Right atrium auricular region (tissue), 2 donors: ENCODE measurements at places on chromosomes 13 and 19. TPM values are rescaled to one million over a fixed set of nuclear protein-coding genes. Genes with fewer than 3 reads are reported as not detected.

ZNF845 gene
- total RNA-seq, result 3.3 TPM

ZNF525 gene
- 3.3 TPM for total RNA-seq

LGALS14 gene
- total RNA-seq, result not detected

ZNF331 gene
- 26.7 TPM for total RNA-seq

IZUMO2 gene
- total RNA-seq, result not detected

CGB8 gene
- total RNA-seq, result not detected

RASAL3 gene
- total RNA-seq, result 1.7 TPM

WTIP gene
- total RNA-seq, result 8.3 TPM

SLC10A2 gene
- total RNA-seq, result not detected

DNA sequence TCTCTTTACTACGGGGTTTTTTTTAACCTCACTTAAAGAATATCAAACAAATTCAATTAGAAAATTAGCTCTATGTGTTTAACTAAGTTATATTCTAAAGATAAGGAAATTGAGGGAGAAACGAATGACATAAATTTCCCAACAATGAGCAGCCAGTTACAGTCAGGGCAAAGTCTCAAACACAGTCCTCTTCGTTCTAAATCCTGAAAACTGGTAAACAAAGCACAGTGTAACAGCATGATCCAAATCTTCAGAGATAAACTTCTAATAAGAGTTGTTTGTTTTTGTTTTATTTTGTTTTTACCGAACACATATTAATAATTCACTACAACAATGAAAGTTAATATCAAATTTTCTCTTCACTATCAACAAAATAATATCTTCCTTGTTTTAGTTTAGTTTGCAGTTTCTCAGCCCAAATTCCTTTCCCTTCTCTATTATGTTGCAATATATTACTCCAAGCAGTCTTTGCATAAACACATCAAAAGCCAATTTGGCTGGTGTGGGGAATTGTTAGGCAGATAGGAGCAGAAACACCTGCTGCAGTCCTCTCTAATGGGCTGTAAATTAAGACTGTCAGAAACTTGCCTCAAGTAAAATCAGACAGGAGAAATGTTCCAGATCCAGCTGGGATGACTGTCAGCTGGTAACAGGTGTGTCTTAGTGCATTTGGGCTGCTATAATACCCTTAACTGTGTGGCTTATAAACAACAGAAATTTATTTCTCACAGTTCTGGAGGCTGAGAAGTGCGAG lies 106.5 kb upstream of the SGCG start:
- no peaks in the 10 kb centered on the region for H3K27me3 ChIP-seq
- H3K36me3 ChIP-seq, result no peaks in the 10 kb centered on the region
- no peak for DNase-seq
- H3K4me3 ChIP-seq, result no peak overlapping the region
- peak overlapping the region; percentile 6 for H3K27ac ChIP-seq

DNA sequence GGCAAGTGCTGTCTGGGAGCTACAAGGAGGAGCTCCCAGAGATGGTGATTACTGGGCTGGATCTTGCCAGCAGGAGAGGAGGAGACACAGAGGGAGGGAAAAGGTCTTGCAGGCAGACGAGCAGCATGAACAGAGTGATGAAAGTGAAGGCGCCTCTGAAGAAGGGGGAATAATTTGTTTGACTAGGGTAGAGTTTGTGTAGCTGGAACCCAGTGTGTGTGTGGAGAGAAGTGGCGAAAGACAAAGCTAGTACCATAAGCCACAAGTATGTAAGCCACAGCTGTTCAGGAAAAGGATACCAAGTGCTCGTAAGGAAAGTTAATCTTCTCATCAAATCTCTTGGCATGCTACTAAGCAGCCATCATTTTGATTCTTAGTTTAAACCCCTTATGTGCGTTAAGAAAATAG lies 5.4 kb downstream of the FLT1 start:
- H3K36me3 ChIP-seq, result no peaks in the 10 kb centered on the region
- no peak overlapping the region for H3K27ac ChIP-seq
- no peak for DNase-seq
- no peak overlapping the region for H3K4me3 ChIP-seq

GRCh38 chr19:37725181-37725580 lies 5.6 kb upstream of the ZNF607 start:
- H3K4me3 ChIP-seq, result no peak overlapping the region
- no peak for DNase-seq
- H3K27me3 ChIP-seq, result no peaks in the 10 kb centered on the region
- no peaks in the 10 kb centered on the region for H3K36me3 ChIP-seq
- H3K27ac ChIP-seq, result no peak overlapping the region

GRCh38 chr13:25864936-25865335 lies 186.9 kb downstream of the SHISA2 start:
- H3K4me1 ChIP-seq, result no peaks in the 10 kb centered on the region
- H3K36me3 ChIP-seq, result no peaks in the 10 kb centered on the region
- no peaks in the 10 kb centered on the region for H3K27me3 ChIP-seq
- H3K27ac ChIP-seq, result no peak overlapping the region
- no peak overlapping the region for H3K4me3 ChIP-seq

DNA sequence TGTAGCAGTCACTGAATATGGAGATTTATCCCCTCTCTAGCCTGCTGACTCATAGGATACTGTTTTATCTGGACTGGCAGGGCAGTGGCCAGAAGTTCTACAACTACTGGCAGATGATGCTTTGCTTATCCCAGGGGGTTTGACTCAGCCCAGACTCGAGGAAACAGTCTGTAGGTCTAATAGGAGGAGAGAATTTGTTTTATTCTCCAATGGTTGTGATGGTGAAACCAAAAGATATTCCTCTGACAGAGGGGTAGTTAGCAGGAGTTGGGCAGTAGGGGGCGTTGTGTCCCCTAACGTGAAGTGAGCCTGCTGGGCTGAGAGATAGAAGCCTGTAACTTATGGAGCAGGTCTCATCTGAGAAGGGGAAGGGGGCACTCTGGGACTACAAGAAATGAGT lies 74.9 kb downstream of the WTIP start:
- no peak overlapping the region for H3K27ac ChIP-seq
- peaks cover 17% of the 10 kb centered on the region for H3K4me1 ChIP-seq
- H3K4me3 ChIP-seq, result no peak overlapping the region
- H3K36me3 ChIP-seq, result no peaks in the 10 kb centered on the region
- DNase-seq, result no peak

DNA sequence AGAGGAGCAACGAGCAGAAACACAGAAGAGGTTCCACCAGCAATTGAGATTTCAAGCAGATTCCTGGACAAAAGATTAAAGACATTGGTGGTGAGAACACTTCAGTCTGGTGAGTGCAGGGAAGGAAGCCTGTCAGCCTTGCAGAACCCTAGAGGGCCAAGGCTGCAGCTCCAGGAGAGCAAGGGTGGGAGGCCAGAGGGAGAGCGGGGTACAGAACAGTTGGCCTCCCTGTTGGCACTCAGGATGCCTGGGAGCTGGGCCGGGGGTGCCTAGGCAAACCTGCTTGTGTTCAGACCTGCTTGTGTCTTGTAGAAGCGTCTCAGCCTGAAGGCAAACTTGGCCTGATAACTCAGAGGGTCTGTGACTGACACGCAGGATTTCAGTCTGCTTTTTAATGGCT lies 5.1 kb upstream of the LIN7B start:
- H3K4me3 ChIP-seq, result no peak overlapping the region
- H3K27me3 ChIP-seq, result no peaks in the 10 kb centered on the region
- H3K36me3 ChIP-seq, result peaks cover 49% of the 10 kb centered on the region
- no peak for DNase-seq
- H3K27ac ChIP-seq, result no peak overlapping the region

GRCh38 chr19:4374498-4375163 lies 25.7 kb downstream of the SH3GL1 start:
- H3K4me3 ChIP-seq, result no peak overlapping the region
- DNase-seq, result peak; percentile 93
- H3K27ac ChIP-seq, result peak overlapping the region; percentile 95
- no peaks in the 10 kb centered on the region for H3K27me3 ChIP-seq

DNA sequence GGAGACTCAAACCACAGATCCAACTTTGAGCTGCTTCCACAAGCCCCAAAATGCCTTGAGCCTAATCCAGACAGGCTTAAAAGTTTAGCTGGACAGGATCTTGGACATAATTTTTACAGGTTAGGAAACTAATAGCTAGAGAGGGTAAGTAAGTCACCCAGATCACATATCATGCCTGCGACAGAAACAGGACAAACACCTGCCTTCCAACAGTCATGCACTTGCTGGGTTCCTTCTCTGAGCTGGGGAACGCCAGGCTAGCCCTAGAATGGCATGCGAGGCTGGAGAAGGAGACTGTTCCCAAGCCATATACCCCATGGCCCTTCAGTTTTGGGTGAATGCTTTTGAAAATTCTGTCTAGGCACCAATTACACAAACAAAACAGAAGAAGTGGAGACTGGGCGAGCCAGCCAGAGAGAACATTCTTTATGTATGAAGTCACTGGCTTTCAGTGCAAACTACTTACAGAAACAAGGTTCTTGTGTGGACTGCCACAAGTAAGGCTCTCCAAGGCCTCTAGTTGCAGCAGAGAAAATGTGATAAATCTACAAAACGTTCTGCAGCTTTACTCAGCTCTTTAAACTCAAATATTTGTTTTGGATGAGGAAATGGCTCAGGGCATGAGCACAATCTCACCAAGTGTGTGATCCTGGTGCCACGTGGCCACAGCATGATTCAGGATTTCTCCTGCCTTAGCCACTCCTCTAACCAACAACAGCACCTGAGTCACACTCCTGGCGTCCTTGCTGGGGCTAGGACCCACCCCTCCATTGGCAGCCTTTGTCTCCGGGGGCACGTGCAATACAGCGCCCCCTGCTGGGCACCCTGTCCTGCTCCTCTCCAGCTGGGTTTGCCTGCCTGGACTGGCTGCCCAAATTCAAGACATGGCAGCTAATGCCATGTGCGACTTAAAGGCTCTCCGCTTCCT lies 73.4 kb upstream of the UBL3 start:
- H3K4me3 ChIP-seq, result no peak overlapping the region
- no peaks in the 10 kb centered on the region for H3K27me3 ChIP-seq
- DNase-seq, result peak; percentile 89
- no peaks in the 10 kb centered on the region for H3K36me3 ChIP-seq
- no peaks in the 10 kb centered on the region for H3K4me1 ChIP-seq

- DNase-seq, result no peak
- no peaks in the 10 kb centered on the region for H3K36me3 ChIP-seq
- H3K4me3 ChIP-seq, result no peak overlapping the region
- H3K27me3 ChIP-seq, result no peaks in the 10 kb centered on the region
Measured at GRCh38 chr13:110949628-110950027, 34.8 kb upstream of the ANKRD10 start.

DNA sequence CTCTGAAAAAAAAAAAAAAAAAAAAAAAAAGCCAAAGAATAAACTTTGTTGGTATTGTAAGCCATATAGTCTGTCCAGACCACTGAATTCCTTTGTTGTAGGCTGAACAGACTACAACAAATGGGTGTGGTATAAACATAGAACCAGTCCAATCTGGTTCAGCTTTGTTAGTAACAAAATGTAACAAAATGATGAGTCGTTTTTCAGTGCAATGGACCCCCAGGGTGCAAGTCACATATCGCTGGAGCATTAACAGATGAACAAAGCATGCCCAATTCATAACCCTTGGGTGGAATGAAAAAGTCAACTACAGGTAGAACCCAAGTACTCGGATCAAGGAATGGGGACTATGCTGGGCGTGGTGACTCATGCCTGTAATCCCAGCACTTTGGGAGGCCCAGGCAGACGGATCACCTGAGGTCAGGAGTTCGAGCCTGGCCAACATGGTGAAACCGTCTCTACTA lies 13.6 kb upstream of the FCHO1 start:
- no peak overlapping the region for H3K27ac ChIP-seq
- DNase-seq, result no peak
- no peak overlapping the region for H3K4me3 ChIP-seq
